Activated CD4-positive, alpha-beta T cell treated with anti-CD3 and anti-CD28 coated beads, Interleukin-2, Interleukin-6, amounts not matched to agents 100 ng/mL and 50 ng/mL, durations not matched to agents 16 hours and 8 hours (primary cell): ENCODE measurements at places on chromosomes 11 and 22.

GRCh38 chr11:86278226-86278625 lies 23.8 kb upstream of the HIKESHI start:
- DNase-seq: no peak

GRCh38 chr11:120484722-120485121 lies 26.8 kb upstream of the GRIK4 start:
- no peak for DNase-seq

DNA sequence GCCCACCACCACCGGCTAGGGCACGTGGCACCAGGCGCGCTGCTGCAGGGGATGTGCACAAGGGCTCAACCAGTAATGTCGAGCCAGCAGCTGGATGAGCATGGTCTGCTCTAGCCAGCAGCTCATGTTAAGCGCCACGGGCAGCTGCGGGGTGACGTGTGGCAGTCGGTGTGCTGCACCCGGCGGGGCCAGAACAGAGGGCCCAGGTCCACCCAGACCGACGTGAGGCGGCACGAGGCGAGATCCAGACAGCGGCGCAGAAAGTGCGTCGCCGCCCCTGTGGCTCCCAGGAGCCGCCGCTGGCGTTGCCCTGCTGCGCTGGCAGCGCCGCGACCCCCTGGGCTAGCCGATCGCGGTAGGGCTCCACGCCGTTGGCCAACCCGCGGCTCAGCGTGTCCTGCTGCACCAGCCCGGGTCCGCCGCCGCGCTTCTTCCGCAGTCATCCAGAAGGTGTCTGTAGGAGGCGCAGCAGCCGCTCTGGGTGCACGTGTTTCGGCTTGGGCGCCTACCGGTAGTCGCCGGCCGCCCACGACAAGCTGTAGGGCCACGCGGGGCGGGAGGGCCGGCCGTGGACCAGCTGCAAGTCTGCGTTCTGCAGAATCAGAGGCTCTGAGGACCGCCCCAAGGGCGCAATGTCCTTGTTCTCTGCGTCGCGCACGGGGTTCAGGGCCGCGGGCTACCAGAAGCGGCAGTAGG lies 4.6 kb upstream of the GALR3 start:
- peak; percentile 77 for DNase-seq

GRCh38 chr11:7890417-7891172 lies 40.5 kb downstream of the OR10A6 start:
- DNase-seq: no peak

DNA sequence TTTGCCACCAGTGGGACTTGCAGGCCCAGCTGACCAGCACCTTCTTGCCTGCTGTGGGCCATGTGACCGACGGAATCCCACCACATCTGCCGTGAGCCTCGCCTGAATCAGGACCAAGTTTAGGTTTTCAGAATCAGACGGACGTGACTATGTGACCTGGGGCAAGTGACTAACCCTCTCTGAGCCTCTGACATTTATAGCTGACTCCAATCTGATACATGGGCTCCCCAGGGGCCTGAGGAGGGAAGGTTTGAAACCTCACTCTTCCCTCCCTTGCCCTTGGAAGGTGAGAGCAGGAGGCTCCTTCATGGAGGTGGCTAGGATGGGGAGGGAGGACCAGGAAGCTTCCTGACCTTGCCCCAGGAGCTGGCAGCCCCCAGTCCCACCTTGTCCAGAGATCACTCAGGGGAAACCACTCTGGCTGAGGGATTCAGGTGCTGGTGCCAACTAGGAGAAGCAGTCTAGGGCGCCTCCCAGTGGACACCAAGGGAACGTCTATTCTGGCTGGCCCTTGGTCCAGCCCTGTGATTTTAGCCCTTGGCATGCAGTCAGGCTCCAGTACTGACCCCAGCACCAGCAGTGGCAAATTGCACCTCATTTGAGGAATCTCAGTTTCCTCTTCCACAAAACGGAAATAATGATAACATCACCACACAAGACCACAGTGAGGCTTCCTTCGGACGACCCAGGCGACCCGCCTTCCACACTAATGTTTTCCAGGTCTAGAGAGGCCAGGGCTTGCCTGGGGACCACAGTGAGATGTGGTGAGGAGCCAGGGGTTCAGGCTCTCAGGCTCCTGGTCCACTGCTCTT lies 47.2 kb upstream of the SYT7 start:
- DNase-seq: peak; percentile 44

- no peak for DNase-seq
These were observed 208.6 kb downstream of the CWF19L2 start for GRCh38 chr11:107249054-107249453.

DNA sequence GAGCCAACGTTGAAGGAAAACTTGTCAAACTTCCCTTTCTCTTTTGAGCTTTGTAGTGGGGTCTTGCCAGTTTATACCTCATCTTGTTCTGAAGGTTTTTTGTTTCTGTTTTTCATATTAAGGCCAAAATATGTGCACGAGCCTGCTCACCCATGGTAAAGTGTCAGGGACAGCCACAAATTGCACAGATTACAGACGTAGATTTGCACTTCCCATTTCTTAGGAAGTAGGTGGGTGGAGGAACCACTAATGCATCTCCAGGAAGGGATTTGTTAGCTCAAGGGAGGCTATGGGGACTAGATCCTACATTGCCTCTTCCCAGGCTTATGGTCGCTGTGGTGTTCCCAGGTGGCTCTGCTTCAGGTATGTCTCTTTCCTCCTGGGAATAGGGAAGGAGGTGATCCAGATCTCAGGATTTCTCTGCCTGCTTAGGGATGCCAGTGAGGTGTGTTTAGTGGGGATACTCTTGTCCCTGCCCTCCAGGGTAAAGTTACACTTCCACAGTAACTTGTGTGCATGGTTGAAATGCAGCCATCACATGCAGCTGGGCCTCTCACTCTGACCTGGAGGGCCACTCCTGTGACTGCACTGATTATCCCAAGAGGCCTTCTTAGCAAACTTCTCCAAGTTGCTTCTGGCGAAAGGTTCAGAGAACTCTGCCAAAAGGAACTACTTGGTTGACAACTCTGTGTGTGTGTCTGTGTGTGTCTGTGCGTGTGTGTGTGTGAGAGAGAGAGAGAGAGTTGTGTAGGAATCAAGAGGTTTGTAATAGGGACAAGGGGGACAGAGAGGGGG lies 9.8 kb downstream of the PPFIBP2 start:
- DNase-seq: no peak

GRCh38 chr22:31451709-31452571 lies 37.7 kb downstream of the EIF4ENIF1 start:
- peak; percentile 51 for DNase-seq

GRCh38 chr22:34776817-34777216 lies 289.1 kb upstream of the ISX start:
- DNase-seq: no peak

- DNase-seq: peak; percentile 68
These were observed 1.0 kb downstream of the SMCO4 start for GRCh38 chr11:93541884-93542810.

- DNase-seq: no peak
These were observed 73.5 kb downstream of the TIMP3 start for GRCh38 chr22:32874976-32875375.

DNA sequence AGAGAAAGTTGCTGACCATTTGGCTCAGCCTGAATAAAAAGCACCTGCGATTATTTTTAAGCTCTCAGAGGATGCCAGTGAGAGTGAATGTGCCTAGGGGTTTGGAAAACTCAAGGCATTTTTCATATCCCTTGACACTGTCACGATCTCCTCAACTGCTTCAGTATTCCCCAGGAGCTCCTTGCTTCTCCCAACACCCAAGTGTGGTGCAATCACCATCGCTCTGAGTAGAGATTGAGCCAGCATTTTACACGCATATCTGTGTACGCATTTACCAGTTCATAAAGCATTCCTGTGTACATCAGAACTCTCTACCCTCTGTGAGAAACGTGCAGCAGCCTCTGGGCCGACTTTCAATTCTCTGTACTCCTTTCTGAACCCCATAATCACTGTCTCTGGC lies 1.3 kb downstream of the SRRD start:
- DNase-seq: no peak

GRCh38 chr11:2945031-2945756 lies 16.0 kb upstream of the PHLDA2 start:
- DNase-seq: peak; percentile 62

DNA sequence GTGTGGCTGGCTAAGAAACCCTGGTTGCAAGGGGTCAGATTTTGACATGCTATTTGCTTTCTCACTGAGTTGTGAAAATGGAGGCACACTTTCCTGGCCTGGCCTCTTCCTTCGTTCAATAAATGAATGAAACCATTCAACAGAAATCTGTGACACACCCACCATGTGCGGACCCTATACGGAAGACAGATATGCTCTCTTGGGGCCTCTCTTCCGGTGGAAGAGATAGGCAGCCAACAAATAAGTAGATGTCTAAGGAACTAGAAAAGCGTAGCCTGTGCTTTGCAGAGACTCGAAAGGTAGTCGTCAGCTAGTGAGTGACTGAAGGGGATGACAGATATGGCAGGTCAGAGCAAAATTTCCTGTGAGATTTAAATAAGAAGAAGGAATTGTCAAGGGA lies 5.3 kb downstream of the KCNQ1OT1 start:
- no peak for DNase-seq

- peak; percentile 85 for DNase-seq
These were observed 798 bp downstream of the AMPD3 start for GRCh38 chr11:10455637-10456487.

DNA sequence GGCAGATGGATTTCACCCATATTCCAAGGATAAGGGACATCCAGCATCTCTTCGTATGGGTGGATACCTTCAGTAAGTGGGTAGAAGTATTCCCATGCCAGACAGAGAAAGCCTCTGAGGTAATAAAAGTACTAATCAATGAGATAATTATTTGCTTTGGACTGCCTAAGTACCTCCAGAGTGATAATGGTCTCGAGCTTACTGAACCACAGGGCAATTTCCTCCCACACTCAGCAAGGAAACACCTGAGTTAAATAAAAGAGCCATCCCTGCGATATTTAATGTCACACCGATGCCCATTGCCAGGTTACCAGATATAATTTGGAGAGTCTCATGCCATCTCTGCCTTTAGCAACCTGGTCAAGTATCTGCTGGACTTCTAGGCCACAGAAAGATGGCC lies 70.6 kb upstream of the MPEG1 start:
- DNase-seq: no peak

DNA sequence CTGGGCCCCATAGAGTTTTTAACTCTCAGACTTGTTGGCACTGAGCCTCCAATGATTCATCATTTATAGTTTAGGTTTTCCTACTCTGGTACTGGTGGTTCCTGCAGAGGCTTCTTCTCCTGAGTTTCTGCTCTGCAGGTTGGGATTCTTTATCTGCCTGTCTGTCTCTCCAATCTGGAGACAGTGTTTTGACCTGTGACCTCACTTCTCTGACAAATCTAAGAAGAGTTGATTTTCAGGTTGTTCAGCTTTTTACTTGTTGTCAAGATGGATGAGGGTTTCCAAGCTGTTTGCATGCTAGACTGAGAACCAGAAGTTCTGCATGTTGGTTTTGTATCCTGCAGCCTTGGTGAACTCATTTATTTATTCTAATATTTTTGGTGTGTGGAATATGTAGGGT lies 63.9 kb downstream of the JAM3 start:
- no peak for DNase-seq
